ENCODE measurements at places on chromosomes 1 and 21.

DNA sequence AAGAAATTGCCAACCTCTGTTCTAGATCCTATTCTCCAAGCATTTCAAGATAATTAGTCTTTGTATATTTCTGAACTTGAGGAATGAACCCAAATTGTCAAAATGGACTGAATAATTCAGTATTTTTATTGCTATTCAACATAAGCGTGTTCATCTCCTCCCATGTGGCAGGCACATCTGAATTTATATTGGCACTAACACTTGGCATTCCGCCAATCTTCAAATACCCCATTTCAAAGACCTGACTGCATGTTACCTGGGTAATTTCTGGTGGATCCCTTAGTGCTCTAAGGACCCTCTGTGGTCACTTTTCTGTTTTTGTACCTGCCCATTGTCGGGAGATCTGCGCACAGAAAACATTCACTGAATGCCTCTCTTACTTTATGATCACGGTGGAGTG, 66.6 kb downstream of the BACE2 start:
- no peak for DNase-seq

DNA sequence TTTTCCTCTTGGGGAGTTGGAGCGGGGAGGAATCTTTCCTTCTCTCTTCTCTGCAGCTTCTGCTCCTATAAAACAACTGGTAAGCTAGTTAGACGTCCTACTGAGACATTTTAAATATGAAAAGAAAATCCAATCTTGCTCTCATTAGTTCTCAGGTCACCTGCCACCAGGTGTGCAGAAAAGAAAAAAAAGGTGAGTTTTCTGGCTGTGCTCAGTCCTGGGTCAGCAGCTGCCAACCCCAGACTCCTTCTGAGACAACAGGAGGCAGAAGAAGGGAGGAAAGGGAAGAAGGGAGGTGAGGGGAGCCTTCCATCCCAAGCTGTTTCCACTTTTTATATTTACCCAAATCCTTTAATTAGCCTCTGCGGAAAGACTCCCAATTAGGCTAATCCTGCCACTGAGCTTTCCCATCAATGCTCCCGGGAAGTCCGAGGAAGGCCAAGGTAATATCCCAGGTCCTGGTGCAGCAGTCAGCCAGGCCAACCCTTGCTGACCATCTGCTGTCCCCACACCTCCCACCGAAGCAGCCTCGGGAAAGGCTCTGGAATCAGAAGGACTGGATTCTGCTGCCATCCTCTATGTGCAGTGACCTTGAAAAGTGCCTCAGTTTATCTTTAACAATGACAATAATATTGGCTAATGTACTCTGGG, 33.4 kb downstream of the GLIS1 start:
- DNase-seq = no peak

DNA sequence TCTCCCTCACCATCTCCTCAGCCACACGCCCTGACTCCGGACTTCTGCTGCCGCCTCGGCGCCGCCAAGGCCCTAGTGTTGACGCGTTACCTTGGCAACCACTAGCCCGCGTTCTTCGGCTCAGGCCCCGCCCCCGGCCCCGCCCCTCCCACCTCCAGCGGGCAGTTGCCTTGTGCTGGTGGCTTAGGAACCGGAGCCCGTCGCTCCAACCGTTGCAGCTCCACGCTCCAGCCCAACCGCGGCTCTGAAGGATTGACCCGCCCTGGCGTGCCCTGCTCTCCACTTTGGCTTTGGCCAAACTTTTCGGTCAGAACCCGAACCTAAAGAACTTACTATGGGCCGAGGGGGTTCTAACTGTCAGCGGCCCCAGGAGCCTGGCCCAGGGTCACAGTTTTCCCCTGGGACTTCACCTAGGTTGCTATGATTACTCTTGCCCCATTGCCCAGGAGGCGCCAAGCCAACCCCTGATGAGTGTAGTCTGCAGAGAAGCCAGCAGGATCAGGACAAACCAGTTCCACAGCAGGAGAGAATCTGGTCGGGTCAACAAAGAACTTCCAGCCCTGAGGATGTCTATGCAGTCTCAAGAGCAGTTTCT, at the start of gene CFAP45:
TSS of gene CFAP45 (minus strand) at position 80 of the 595 bp plus-strand sequence. CDS start at position 13, 67 bp downstream.
- DNase-seq = no peak

- DNase-seq = no peak
These were observed 335.5 kb downstream of the COL11A1 start for GRCh38 chr1:102772831-102773230.

DNA sequence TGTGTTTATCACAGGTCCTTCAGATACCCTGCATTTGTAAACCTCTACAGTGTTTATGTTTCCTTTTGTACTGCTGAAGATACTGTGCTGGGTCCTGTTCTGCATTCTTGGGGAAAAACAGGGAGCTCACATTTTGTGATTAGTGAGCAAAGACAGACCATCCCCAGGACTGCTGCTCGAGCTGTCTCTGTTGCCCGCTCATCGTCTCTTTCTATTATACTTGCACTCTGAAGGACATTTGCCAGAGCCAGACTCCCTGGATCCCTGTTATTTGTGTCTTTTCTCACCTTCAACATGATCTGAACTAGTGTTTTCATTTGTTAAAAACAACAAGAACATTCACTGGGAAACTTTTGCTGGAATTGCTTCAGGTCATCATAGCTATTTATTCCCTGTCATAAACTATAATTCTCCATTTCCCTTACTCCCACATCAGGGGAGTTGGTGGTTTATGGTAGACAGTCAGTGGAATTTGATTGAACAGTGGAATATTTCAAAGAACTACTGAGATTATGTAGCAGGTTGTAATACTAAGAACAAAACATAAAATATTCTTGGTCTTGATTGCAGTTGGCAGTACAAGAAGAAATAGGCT, 53.0 kb downstream of the PRRX1 start:
- DNase-seq = no peak

- no peak for DNase-seq
These were observed 99.2 kb downstream of the TRIM11 start for GRCh38 chr1:228307218-228308023.

GRCh38 chr1:156336242-156336641, 1.9 kb downstream of the CCT3 start:
- DNase-seq = peak; percentile 50

DNA sequence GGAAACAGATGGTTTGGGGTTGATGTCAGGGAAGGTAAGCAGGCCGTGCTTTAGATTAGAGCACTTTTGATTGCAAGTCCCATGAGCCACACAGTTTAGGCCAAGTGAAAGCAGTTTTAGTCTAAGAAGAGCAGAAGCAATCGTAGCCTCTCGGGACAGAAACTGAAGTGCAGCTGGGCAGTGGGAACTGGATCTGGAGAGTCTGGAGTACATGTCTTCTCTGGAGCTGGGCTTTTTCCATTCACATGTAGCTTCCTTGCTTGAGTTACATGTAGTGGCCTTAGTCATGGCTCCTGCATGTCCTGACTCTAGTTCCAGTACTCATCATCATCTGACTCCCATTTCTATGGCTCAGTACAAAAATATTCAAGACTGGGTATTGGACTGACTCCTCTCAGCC, 16.7 kb downstream of the CAMTA1 start:
- no peak for DNase-seq

GRCh38 chr21:42062236-42063022, 8.7 kb upstream of the UMODL1 start:
- DNase-seq = peak; percentile 93

DNA sequence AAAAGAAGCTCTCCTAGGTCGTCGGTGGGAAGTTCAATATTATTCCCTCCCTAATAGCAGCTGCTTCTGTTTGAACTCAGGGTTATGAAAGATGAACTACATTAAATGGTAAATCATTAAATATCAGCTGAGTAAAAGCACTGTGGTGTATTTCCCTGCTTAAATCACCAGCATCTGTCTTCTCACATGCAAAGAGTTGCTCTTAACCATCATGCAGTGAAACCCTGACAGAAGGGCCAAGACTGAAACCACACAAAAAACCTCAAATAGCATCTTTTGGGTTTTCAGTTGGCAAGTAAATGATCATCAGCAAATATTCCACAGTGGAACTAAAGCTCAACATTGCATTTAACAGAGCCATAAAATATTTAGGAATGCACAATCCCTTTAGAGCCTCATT, 380.0 kb upstream of the ADGRL2 start:
- DNase-seq = no peak
